ENCODE measurements at places on chromosomes 7 and 10.
A peak's percentile ranks its signal among the peaks of the same experiment; 100 is the strongest.

DNA sequence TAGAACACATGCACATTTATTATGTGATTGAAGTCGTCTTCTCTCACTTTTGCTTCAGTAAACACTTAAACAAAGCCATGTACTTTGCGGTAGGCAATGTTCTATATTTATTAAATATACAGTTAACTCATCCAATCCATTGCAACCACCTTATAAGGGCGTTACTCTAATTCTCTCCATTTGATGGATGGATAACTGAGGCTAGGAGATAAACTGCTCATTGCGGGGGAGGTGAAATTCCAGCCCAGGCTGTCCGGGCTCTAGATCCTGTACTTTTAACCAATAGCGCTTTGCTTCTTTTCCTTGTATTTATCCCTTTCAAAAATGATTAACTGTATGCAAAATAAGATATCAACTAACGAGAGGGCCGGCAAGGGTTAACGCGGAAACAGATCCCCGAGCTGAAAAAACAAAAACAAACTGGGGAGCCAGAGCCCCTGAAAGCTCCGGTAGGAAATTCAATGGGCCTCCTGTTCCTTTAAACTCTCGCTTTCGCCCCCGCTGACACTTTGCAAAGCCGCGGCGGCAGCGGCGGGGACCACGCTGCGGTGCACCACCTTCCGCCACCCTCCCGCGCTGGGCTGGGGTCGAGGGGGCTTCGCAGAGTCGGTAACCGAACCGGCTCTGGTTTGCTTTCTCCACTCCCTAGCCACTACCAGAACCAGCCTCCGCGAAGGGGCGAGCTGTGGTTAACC is 1.0 kb upstream of the PLXDC2 start:
- peak; percentile 13 for DNase-seq

- DNase-seq = no peak
Measured at GRCh38 chr10:61830072-61830845, 71.2 kb upstream of the ARID5B start.

DNA sequence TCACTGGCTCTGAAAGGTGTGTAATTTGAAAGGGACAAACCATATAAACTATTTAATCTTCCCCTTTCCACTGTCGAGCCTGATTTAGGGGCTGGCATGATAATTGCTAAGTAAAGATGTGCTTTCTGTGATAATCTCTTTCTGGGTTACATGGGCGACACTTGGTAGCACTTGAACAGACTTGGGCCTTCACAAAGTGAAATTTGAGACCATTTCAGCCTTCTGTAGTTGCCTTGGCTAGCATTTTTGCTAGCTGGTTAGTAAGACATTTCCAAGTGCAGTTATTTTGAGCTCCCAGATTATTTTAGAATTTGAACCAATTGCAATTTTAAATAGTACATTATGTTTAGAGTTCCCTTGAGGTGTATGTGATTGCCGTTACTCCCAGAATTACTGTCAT is 432.7 kb upstream of the GALNT17 start:
- DNase-seq = no peak

DNA sequence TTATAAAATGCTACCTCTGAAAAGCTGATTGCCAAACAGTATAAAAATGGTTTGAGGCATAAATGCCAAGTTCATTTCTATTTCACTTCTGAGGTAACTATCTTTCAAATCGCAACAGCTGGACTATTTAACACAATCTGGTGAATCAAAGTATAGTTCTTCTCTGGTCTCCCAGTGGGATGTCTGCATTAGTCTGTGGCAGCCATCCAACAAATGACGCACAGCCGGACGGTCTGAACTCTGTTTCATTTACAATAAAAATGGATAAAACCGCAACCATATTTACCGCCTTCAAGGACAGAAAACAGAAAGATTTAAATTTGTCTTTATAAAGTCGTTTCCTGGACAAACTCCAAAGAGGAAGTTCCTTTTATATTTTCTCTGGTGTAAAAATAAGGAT is 41.9 kb downstream of the ENO4 start:
- DNase-seq = no peak

DNA sequence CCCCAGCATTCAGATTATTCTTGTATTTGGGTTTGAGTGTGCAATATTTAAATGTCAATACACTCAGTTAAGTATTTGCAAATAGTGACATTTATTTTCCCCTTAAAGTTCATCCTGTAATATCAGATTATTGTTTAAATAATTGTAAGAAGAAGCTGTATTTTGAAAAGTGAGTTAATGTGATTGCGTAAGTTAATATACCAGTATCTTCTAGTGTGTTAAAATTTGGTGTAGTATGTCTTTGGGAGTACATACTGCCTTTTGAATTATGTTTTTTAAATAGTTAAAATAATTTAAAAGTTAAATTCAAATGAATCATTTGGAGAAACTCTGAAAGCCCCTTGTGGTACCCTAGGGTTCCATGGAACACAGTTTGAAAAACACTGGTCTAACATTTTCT is 28.6 kb downstream of the LRMDA start:
- no peak for DNase-seq

DNA sequence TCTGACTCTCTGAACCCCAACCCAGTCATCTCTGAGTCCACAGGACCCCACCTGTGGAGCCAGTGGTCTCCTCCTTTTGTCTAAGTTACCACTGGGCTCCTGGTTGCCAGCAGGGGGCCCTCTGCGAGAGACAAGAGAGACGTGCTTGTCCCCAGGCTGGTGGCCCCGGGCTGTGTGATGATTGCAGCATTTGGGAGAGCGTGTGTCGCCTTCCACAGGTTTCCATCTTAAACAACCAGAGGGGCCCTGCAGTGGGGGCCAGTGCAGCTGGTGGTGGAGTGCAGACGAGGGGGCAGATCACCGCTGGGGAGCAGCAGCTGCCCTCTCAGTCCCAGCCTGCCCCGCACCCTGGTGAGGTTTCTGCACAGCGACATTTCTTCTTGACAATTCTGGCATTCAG is 122.4 kb upstream of the PPP2R2D start:
- no peak for DNase-seq

DNA sequence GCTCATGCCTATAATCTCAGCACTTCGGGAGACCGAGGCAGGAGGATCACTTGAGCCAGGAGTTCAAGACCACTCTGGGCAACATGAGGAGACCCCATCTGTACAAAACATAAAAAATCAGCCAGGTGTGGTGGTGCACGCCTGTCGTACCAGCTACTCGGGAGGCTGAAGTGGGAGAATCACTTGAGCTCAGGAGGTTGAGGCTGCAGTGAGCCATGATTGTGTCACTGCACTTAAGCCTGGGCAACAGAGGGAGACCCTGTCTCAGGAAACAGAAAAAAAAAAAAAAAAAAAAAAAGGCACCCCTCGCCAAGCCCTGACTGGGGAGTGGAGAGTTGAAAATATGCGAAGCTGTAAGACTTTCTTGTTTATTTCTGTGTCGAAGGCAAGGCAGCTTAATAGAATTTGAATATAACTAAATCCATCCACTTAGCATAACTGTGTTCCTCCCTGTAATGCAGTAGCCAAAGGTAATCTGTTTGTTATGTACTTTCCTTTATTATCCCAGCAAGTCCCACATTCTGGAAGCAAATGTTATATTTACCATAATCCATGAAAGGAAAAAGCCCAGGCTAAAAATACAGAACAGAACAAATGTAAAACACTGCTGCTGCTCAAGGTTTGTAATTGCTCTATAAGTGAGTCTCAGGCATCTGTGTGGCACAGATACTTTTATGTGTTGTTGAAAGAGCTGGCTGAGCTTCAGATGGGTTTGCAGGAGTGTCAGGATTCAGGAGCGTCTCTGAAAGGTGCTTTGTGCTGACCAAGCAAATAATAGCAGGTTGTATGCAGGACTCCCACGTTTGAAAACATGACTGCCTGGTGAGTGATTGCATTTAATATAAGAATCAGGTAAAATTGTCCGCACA is 127.2 kb downstream of the CELF2 start:
- no peak for DNase-seq

DNA sequence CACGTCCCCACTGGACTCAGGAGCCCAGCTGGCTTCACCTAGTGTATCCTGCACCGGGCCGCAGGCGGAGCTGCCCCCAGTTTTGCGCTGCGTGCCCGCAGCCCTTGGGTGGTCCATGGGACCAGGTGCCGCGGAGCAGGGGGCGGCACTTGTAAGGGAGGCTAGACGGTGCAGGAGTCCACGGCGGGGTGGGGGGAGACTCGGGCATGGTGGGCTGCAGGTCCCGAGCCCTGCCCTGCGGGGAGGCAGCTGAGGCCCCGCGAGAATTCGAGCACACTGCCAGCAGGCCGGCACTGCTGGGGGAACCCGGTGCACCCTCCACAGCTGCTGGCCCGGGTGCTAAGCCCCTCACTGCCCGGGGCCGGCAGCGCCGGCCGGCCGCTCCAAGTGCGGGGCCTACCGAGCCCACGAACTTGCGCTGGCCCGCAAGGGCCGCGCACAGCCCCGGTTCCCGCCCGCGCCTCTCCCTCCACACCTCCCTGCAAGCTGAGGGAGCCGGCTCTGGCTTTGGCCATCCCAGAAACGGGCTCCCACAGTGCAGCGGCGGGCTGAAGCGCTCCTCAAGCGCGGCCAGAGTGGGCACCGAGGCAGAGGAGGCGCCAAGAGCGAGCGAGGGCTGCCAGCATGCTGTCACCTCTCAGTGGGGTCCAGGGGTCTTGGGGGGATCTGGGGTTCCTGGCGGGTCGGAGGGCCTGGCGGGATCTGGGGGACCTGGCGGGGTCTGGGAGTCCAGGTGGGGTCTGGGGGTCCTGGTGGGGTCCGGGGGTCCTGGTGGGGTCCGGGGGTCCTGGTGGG is 81.4 kb downstream of the VIPR2 start:
- DNase-seq = no peak

DNA sequence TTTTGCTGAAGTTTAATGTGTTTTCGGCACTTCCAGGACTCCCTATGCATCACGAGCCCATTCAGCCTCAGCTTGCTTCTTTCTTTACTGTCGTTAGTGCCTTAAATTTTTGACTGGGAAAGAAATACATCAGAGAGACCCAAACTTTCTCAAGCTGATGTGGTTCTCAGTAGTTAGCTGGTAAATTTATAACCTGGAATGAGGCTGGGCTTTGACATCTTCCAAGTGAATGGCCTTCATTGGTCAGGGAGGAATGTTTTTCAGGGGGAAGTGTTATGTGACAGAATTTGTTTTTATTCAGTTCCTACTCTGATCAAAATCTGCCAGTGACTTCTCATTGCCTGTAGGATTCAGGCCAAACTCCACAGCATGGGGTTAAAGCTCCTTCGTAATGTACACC is 296.9 kb downstream of the SORCS3 start:
- no peak for DNase-seq

DNA sequence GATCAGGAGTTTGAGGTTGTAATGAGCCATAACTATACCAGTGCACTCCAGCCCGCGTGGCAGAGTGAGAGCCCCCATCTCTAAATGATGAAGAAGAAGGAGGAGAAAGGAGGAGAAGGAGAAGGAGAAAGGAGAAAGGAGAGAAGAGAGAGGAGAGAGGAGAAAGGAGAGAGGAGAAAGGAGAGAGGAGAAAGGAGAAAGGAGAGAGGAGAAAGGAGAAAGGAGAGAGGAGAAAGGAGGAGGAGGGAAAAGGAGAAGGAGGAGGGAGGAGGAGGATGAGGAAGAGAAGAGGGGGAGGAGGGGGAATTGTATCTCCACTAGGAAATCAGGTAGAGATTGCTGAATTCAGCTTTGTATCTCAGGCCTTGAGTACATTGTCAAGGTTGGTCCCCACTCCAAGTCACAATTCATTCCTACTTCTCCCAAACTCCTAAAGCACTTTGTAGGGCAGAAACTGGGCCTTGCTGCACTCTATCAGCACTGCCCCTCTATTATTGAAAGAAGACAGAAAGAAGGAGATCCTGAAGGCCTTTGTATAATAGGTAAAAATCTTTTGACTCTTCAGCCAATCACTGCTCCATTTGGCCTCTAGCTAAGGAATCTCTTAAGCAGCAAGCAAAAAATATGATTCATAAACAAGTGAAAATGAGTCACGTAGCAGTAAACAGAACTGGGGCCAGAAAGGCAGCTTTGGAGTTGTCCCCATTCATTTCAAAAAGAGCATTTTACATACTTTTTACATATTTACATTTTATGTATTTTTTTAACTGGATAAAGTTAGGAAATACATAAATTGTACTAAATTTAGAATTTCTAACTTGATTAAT is 178.0 kb downstream of the IMMP2L start:
- no peak for DNase-seq

DNA sequence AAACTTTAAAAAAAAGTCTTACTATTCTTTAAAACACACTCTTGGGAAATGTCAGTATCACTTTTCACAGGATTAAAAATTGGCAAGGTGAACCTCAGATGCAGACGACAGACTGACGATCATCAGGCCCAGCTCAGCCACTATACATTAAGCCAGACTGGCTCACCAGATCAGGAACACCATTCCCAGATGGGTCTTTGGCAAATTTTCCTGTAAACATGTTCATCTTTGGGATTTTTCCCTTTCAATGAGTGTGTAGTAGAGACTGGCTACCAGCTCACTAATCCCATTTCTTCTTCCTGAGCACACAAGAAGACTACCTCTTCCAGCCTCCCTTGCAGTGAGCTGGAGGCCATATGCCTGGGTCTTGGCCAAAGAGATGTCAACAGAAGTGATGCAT is 142.7 kb upstream of the CHST15 start:
- no peak for DNase-seq

- no peak for DNase-seq
Measured at GRCh38 chr10:47357911-47358310, 9.7 kb downstream of the RBP3 start.

GRCh38 chr10:26528048-26528447 is 89.9 kb downstream of the APBB1IP start:
- DNase-seq = no peak

DNA sequence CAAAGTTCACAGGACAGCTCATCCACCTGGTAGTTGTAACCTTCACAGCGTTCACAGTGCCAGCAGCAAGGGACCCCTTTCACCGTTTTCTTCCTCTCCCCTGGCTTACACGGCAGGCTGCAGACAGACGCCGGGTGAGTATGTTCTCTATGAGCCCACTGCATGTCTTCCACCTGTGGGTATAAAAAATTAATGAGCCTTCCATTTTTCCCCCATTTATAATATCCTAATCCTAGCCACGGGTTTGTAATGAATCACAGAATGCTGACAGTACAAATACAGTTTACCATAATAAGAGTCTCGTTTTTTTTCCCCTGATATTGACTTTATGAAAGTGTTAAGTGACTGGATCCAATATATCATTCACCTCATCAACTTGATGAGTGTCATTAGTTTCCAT is 719.0 kb downstream of the GRM8 start:
- no peak for DNase-seq

DNA sequence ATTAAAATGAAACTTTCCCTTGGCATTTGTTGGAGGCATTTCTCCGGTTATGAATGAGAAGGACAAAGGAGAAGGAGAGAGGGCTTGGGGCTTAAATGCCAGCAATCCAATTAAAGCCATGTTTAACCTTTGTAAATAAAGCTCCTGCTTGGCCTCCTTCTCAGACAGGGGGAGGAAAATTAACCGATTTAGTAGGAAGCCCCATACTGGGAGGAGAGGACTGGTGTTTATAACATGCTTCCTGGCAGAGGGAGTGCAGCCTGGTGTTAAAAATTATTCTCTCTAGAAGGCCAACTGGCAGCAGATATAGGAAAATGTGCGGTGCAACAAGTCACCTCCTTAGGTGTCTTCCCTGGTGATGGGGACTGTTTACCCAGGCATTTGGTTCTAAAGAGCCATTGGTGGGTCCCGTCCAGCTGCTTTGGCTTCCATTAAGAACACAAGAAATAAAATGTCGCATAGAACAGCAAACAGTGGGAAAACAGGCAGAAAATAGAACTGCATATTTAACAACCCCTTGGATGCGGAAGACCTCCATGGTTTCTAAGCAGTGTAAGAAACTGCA is 846.5 kb downstream of the TYW1 start:
- DNase-seq = peak; percentile 87

- peak; percentile 54 for DNase-seq
Measured at GRCh38 chr7:126079151-126079550, 1149.5 kb upstream of the POT1 start.

GRCh38 chr10:128530301-128530700 is 404.1 kb upstream of the MKI67 start:
- no peak for DNase-seq
